ENCODE measurements at places on chromosomes 4 and X.

- DNase-seq: peak; percentile 91
Measured at GRCh38 chrX:48597353-48598264, at the start of gene WDR13. TSS of gene WDR13 (plus strand) at chrX:48597492. CDS start at chrX:48597997, 505 bp downstream.

GRCh38 chrX:118231464-118231863 is 114.4 kb upstream of the WDR44 start:
- DNase-seq: no peak

DNA sequence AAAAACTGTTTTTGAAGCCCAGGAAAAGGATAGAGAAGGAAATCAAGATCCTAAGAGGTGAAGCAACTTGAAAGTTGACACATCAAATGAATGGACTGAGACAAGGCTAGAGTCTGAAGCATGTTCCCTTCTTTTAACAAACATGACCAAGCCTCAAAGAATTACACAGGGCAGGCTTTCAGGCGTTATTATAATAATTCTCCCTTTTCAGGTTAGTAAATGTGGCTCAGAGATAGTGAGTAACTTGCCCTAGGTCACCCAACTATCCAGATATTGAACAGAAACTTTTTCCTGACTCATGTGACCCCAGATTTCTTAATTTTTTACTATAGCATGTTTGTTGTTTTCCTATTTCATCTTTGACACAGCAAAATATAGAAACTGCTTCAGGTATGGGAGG is 91.7 kb downstream of the PPP1R2C start:
- DNase-seq: no peak

DNA sequence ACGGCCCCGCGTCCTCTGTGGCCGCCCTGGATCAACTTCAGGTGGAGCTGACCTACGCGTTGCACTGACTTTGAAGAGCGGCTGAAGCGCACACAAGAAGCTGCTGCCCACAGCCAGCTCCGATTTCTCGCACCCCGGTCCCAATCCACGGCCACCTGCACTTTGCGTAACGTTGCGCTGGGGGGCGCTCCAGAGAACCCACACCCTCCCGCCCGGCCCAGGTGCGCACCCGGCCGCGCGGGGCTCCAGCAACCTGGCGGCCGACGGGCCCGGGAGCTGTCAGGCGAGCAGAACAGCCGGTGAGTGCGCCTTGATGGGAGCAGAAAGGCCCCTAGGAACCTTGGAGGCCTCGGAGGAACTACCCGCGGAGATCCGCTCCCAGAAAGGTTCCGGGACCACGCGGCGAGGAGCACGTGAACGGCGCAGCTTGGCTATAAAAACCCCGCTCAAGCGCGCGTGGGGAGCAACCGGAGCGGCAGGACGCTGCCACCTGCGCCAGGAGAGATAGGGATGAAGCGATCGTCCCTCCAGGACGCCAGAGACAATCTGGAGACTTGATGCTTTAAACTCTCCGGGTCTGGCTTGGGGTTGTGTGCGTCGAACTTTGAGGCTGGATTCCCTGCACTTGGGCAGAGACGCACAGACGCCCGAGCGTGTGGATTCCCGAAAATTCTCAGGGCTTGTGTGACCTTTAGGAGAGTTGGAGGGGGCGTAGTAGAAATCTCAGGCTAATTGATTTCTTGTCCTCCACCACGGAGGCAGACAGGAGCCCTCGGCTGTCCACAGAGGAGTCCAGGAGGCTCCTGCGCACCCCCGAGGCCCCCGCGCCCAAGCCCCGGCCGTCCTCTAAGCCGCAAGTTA is 591 bp upstream of the NWD2 start:
- DNase-seq: no peak

DNA sequence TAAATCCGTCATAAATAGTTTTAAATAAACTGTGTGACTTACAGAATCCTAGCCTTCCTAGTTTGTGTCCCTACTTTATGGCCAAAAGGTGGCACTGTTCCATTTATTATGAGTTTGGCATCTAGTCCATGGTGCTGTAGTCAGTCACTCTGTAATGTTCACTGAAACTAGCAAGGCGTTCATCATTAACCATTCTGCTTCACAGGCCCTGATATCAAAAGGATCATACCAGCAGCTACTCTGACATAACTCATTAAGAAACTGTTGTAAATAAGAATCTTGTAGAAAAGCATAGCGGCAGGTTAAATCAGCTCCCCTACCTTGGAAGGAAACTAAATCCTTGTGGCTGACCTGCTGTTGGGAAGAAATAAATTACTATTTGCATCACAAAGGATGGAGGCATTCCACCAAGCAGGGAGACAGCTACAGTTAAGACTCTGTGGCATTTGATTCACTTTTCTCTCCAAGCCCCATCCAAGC is 919.6 kb upstream of the DIAPH2 start:
- DNase-seq: no peak

GRCh38 chr4:158809611-158810486 is 41.0 kb downstream of the FNIP2 start:
- DNase-seq: no peak

GRCh38 chr4:46656071-46656470 is 253.0 kb downstream of the COX7B2 start:
- no peak for DNase-seq

DNA sequence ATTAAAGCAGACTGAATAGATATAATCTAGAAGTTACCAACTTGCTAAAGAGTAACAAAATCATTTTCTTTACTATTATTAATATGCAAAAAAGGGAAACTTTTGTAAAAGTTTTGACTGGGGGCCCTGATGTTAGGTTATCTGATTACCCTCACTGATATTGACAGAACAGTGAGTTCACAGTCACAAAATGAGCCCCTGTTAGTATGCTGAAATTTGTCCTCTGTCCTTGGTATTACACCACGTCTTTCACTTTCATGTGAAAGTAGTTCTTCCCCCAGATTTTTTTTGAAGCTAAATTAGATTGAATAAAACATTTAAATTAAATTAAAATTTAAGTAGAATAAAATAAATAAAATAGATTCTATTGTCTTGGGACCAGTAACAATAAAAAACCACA is 5.9 kb downstream of the STBD1 start:
- DNase-seq: no peak

DNA sequence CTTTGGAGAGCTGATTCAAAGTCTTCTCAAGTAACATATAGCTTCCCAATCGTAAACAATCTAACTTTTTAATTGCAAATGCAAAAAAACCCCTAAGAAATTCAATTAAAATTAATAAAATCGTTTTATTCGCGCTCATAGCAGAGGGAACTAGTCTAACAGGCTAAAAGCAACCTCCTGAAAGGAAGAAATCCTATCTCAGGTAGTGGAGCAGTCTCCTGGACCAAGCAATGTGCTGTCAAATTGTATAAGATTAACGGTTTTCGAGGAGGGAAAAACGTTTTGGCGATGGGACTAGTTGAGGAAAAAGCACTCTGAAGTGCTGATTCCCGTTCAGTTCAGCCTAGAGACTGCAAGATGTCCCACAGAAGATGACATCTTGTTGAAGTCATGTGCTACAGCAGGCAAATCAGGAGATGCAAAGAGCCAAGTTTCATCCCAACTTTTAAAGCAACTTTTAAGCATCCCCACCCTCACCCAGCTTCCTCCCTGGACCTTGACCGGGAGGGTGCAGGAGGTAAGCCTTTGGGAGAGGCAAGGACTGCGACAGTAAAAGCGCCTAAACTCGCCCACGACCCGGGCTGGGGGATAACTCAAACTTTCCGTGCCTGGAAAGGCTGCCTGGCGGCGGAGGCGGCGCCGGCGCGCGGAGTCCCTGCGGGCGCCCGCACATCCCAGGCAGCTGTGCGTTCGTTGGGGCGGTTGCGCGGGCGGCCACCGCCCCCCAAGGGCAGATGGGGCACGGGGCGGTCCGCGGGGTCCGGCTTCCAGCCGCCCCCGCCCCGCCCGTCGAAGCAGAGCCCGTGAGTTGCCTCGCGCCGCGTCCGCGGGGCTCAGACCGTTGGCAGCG is 784 bp downstream of the MAP7D3 start:
- no peak for DNase-seq

- no peak for DNase-seq
Measured at GRCh38 chrX:1336948-1337779, 579 bp downstream of the IL3RA start.

DNA sequence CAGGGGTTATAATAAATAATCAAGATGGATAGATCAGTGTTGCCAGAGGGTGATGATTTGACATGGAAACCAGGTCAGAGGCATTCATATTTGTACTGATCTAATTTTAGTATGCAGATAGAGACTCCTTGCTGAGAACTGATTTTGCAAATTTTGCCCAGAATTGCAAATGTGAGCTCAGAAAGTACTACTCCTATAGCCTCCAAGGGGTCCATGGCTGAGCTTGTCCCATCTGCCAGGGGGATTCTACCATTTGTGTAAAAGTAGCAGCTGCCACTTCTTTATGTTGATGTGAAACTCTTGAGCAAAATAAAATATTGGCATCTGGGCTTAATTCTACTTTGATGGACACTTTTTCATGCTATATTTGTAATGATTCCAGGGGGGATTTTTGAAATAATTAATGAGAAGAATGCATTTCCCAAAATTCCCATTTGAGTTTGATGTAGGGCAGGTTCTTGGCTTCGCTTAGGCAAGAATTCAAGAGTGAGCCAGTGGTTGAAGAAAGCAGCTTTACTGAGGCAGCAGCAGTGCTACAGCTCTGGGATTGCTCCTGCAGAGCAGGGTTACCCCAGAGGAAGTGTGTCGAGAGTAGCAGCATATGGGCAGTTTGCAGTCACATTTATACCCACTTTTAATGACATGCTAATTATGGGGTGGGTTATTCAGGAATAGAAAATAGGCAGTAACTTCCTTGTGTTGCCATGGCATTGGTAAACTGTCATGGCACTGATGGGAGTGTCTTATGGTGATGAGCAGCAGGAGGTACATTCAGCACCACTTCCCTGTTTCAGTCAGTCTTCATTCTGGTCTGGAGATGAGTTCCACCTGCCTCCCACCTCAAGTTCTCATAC is 38.7 kb upstream of the DCLK2 start:
- DNase-seq: no peak

DNA sequence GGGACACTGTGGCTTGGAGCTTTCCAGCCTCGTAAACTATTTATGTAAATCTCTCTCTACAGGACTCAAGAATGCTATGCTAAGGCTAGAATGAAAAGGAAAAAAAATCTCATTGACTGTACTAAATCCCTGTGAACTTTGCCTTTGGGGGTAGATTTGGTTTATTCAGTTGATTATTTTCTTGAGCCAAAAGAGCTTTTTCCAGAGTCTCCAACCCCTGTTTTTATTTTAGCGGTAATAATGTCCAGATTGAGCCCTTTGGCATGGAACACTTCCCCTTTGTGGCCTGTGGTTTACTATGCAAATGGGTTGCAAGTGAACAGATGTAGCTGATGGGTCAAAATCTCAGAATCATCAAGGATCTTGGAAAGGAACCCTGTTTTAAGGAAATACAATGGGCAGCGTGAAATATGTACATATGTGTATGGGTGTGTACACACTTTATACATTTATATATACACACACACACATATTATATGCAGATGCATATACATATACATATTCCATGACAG is 72.9 kb downstream of the FAM9B start:
- DNase-seq: no peak

- DNase-seq: no peak
Measured at GRCh38 chrX:113726466-113726865, 857.4 kb upstream of the HTR2C start.

DNA sequence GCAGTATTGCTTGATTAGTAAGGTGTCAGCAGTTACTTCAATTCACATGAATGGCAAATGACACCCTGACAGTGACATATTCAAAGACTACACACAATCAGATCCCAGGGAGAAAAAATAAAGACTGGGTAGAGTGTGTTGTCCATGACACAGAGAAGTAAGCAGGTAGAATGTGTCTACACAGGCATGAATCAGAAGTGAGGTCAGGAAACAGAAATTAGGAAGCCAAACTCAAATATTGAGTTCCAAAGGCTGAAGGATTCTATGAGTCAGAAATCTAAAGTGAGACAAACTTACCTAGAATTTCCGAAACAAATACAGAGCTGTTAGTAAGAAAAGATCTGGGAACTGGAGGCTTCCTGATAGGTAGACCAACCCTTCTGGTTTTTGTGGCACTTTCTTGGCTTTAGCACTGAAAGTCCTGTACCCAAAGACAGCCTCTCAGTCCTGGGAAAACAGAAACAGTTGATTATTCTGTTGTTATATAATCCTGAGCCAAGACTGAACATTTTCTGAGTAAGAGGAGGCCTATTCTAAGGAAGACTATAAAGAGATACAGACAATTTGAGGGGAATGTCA is 24.3 kb upstream of the GLRA2 start:
- no peak for DNase-seq

- DNase-seq: no peak
Measured at GRCh38 chr4:184282895-184283654, 65.4 kb upstream of the ENPP6 start.

GRCh38 chrX:19678941-19679340 is 163.6 kb upstream of the MAP3K15 start:
- DNase-seq: no peak

DNA sequence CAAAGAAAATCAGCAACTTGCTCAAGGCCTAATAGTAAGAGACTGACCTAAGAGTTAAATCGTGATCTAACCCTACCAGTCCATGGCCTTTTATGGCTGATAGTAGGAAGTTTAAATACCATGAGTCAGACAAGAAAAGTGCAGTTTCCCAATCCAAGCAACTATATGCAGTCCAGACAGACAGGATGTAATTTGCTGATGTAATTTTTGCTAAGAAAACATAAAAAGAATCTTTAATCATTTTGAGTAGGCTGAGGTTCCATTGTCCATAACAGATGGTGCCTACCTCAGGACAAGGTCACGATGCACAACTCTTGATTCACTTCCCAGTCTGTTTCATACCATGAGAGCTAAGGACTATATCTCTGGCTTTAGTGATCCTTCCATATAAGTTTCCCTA is 317.5 kb upstream of the GRIA3 start:
- no peak for DNase-seq

- no peak for DNase-seq
Measured at GRCh38 chr4:83267121-83267829, 17.3 kb downstream of the COQ2 start.

- DNase-seq: no peak
Measured at GRCh38 chr4:139718833-139719232, 53.2 kb downstream of the MGST2 start.

DNA sequence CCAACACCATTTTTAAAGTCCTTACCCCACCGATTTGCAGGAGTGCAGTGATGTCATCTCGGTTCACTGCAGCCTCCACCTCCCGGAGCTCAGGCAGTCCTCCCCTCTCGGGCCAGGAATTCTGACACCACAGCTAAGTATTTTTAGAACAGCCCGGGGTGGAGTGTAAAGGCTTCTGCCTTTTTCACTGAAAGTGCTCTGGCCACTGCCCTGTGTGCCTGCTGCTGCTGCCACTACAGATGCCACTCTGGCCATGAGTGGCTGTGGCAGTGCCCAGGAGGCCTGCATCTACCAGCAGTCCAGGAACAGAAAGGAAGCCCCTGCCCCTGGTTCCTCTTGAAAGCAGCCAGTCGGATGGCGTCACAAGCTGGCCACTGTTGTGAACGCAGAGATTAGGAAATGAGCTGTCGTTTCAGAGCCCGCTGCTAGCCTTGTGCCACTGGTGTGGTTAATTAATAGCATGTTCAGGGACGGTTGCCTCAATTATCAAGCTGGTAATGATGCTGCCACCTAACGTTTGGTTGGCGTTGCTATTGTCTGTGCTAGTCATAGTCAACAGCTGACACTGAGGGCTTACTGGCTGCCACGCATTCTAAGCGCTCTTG is 23.6 kb upstream of the TBC1D14 start:
- DNase-seq: peak; percentile 66
